ENCODE measurements at places on chromosomes 16 and 17.

GRCh38 chr17:3794557-3795389, 6.2 kb downstream of the ITGAE start:
- no peak for DNase-seq

DNA sequence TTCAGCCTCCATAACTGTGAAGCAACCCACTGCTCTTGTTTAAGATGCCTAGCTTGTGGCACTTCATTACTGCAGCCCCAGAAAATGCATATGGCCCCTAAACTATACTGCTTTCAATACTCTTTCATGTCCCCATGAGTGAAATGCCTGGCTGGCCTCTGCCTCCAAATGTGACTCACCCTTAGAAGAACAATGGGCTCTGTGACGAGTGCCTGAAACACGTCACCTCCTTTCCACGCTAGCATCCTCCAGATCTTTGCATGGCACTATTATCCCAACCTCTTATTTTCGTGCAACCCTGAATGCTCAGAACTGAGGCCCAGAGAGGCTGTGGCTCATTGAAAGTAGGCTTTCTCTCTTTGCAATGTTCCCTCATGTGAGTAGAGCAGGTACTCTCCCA, 233.1 kb downstream of the CBLN1 start:
- DNase-seq: no peak

DNA sequence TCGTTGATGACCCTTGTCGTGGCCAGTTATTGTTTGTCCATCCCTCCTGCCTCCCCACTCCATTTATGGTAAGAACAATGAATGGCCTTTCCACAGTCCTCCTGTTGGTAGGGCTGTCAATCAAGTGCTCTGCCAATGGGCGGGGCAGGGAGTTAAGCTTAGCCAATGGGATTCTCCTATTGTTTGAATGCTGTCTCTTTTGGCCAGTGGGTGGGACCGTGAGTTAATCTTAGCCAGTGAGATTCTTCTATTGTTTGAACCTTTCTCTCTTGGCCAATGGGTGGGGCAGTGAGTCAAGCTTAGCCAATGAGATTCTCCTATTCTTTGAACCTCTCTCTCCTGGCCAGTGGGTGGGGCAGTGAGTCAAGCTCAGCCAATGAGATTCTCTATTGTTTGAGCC, 85.4 kb downstream of the IRX3 start:
- no peak for DNase-seq

DNA sequence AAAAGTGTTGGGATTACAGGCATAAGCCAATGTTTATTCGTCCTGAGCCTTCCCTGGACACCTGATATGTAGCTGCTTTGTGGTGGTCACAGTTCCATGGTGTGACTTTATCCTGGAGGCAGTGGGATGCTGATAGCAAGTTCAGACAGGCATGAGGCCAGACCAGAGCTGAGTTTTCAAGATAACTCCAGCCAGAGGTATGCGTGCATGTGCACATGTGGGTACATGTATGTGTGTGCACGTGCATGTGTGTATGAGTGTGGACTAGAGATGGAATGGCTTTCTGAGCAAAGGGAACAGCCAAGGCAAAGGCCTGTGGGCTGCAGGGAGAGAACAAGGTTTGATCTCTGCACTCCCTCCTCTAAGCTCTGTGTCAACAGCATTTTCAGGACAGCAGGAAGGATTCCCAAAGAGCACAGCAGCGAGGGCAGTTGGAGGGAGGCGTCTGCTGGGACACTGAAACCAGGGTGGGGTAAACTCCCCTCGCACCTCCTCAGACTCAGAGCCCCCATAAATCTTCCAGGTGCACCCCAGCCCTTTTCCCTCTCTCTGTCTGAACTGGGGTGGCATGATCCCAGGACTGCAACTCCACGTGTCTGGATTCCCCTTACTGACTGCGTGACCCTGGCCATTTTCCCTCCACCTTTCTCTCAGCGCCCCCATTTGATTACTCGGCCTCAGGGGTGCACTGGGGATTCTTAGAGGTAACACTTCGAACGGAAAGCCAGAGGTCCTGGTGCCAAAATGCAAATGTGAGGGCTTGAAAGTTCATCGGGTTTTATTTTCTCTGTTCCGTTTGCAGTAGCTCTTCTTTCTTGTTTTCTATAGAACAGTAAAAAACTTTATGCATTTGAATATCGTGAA, 15.3 kb downstream of the NLRC5 start:
- DNase-seq: no peak

DNA sequence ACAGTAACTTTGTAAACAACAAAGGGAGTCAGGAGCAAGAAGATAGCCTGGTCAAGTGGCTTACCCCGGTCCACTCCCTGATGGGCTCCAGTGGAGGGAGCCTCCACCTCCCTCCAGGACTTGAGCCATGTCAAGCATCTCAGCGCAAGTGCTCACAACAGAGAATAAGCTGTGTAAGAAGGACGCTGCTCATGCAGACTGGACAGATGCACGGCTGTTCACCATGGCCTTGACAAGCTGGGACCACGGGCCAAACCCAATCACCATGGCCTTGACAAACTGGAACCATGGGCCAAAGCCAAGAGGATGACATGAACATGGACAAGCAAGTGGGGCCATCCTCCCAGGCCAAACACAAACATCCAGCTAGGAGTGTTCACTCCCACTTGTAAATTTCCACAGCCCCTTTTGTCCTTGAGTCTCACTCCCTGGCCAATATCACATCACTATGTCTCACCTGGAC, 3.4 kb upstream of the PITPNM3 start:
- no peak for DNase-seq

GRCh38 chr16:54977211-54977610, 46.5 kb downstream of the IRX5 start:
- DNase-seq: no peak

- no peak for DNase-seq
Observed at GRCh38 chr17:50864747-50865059, 1.5 kb downstream of the TOB1 start.

GRCh38 chr17:79322211-79323123, 247.8 kb downstream of the ENGASE start:
- DNase-seq: no peak

GRCh38 chr16:57533431-57534336, 2.7 kb downstream of the CCDC102A start:
- DNase-seq: no peak

- no peak for DNase-seq
Observed at GRCh38 chr17:33802349-33803198, 452.5 kb upstream of the CCL2 start.

GRCh38 chr17:18246880-18247612, 11.5 kb downstream of the FLII start:
- no peak for DNase-seq
